ENCODE measurements at places on chromosomes 7 and 10.

GRCh38 chr10:24242562-24242961 is 33.6 kb downstream of the KIAA1217 start:
- DNase-seq = no peak

- no peak for DNase-seq
These were observed 1.4 kb downstream of the CUBN start for GRCh38 chr10:17128261-17128660.

DNA sequence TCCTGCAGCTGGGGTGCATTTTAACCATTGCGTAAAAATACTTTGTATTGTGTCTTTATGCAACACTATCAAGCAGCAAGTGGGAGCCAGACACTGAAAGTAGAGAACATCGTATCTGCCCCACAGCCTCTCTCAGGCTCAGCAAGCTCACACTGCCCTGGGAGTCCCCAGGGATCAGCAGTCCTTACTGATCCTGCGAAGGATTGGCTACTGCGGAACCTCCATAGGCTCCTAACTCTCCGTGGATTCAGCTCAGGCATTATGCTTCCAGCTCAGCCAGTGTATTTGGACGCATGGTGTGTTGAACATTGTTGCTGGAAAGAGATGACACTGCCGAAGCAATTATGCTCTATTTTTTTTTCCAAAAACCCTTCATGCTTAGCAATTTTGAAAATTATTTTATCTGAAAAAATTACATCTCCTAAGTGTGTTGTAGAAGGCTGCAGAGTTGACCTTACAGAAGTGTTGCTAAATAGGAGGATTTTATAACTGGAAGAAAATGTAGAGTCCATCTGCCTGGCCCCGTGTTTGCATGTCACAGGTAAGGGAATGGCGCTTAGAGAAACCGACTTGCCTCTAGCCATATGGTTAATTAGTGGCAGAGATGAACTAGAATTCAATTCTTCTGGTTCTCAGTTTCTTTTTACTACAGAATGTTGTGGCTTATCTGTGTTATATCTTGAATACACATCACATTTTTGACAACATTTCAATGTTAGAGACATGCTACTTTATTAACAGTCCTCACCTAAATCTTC is 276.4 kb upstream of the COBL start:
- no peak for DNase-seq

- peak; percentile 40 for DNase-seq
These were observed 40.9 kb upstream of the ZNF32 start for GRCh38 chr10:43689618-43689954.

GRCh38 chr7:50915621-50916020 is 132.9 kb upstream of the GRB10 start:
- no peak for DNase-seq

DNA sequence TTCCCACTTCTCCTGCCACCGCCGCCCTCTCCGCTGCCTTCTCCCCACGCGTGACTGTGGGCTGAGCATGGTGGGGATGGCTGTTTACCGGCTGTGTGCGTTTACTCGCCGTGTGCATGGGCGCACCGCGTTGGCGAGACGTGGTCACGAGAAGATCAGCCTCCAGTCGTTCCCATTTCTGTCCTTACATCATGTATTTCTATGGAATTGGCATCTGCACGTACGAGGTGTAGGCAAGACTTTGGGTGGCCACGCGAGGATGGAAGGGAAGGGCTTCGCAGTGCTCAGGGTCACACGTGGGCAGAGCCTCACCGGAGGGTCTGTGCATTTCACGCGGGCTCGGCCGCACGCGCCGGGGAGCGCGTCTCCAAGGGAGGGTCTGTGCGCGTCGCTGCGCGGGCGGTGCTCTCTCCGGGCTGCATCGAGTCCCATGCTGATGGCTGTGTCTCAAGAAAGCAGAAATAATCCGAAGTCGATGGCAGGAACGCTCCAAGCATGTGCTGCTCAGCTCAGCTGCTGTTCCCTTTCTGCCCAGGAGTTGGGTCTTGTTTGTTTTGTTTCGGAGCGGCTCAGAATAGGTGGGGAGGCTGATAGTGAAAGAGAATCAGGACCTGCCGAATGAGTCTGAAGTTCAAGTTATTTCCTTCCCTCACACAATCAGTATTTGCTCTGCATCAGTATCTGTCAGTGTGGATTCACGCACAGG is 973 bp downstream of the CAMK1D start:
- DNase-seq = peak; percentile 48

- DNase-seq = no peak
These were observed 19.5 kb downstream of the AMZ1 start for GRCh38 chr7:2707481-2707880.

GRCh38 chr7:100198266-100198665 is 20.5 kb downstream of the STAG3 start:
- no peak for DNase-seq

GRCh38 chr10:118209215-118209614 is 132.9 kb downstream of the FAM204A start:
- no peak for DNase-seq

DNA sequence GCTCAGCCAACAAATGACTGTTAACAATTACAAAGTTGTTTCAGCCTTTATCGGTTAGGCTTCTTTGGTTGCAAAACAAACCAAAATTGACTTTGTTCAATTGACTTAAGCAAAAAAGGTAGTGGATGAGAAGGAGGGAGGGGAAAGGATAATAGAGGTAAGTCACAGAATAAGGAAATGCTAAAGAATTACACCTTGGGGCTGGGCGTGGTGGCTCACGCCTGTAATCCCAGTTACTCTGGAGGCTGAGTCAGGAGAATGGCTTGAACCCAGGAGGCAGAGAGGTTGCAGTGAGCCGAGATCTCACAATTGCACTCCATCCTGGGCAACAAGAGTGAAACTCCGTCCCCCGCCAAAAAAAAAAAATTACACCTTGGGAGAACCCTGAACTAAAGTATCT is 41.4 kb downstream of the AHCYL2 start:
- DNase-seq = no peak

- no peak for DNase-seq
These were observed 81.0 kb downstream of the CNOT4 start for GRCh38 chr7:135428879-135429278.

DNA sequence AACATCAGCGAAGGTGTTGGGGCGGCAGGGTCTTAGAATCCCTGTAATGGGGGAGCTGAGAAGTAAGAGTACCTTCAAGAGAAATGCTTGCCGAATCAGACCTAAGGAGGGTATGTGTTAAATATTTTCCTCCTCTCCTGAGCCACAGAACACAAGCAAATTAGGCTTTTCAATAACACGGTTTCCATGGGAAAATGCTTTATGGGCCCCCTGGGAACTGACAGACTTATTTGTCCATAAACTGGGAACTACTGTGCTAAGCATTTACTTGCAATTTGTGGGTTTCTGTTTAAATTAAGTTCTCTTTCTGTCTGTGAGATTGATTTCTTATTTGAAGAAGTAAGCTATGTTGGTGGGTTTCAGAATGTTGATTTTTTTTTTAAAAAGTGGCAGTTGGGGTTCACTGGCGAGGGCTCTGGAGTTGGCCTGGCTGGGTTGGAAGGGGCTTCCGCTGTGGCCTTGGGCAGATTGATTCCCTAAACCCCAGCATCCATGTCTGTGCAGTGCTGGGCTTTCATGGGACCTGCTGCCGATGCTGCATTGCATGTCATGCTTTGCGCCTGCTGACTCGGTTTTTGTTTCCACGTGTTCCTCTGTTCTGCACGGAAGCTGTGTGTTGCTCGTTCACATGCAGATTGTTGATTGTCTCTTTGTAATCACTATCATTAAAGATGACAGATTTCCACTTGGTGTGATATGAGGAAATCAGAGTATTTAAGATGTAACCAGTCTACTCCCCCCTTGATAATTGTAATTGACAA is 7.2 kb downstream of the RBM17 start:
- no peak for DNase-seq

GRCh38 chr10:104582602-104582951 is 58.5 kb upstream of the SORCS3 start:
- DNase-seq = no peak

DNA sequence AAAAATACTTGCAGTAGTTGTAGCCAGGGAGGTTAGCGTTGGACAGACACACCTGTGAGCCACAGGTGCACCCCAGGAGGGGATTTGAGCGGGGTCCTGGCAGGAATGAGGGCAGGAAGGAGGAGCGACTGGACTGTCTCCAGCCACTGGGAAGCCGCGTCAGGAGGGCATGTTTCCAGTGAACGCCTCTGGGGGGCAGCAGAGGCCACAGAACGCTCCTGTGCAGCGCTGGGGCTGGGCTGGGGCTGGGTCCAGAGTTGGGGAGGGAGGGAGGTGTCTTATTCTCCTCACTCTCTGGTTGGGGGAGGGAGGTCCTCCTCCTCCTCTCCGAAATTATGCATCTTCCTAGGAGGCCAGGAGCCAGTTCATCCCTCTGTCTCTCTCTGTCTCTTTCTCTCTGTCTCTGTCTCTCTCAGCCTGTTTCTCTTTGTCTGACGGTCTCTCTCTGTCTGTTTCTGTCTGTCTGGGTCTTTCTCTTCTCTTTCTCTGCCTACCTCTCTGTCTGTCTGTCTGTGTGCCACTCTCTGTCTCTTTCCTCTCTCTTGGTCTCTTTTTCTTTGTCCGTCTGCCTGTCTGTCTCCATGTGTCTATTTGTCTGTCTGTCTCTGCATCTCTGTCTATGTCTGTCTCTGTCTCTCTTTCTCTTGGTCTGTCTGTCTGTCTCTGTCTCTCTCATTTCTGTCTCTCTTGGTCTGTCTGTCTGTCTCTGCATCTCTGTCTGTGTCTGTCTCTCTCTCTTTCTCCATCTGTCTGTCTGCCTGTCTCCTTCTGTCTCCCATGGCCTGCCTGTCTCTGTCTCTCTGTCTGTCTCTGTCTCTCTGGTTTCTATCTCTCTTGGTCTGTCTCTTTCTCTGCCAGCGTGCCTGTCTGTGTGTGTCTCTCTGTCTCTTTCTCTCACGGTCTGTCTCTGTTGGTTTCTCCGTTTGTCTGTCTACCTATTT is 9.9 kb upstream of the PSMG3 start:
- peak; percentile 77 for DNase-seq

DNA sequence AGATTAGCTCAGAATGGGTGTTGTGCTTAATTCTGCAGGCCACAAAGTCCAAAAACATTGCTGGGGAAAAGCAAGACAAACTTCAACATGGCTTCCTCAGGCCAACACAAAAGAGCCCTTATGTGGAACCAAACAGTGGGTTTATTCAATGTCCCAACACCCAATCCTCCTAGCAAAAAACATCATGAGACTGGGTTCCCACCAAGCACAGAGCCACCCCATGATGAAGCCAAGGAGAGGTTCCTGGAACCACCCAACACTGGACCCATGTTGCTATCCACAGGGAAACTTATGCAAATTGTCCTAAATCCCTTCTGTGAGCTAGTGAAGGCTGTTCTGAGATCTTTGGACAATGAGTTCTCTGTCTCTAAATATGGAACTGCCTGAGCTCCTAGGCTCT is 24.0 kb downstream of the SLC25A13 start:
- DNase-seq = no peak

- no peak for DNase-seq
These were observed at the start of gene OR2A5 for GRCh38 chr7:144048648-144049047. TSS of gene OR2A5 (plus strand) at chr7:144048948. CDS start at chr7:144050402, 1,454 bp downstream.

GRCh38 chr10:19676063-19676462 is 140.2 kb upstream of the PLXDC2 start:
- no peak for DNase-seq

DNA sequence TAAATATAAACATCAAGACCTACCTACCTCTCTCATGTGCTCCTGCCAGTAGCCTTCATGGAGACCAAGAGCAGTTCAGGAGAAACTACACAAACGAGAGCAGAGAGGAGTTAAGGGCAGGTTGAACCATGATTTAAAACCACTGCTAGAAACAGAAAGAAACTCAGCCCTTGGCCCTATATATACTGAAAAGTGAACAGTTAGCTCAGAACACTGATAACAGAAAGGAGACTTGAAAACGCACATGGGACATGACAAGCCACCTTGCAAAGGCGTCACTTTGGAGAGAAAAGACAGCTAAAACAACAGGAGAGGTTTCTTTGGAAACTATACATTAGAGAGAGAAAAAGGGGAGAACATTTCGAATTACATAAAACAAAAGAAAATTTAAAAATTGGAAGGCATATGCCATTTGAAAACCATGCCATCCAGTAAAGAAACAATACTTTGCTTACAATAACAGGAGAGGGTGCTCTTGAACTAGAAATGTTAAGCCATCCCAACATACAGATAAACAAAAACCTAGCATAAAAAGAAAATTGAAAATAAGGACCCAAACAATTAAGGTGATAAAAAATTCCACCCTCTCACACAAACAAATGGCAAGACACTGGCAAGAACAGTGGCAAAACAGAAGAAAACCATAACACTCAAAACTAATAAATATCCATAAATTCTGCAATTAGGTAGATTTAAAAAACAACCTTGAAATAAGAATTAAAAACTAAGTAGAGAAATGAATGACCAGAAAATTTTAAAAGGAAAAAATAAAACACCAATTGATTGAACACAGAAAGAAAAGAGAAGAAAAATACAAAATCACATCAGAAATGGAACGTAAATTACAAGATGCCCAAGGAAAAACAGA is 232.7 kb downstream of the IMMP2L start:
- DNase-seq = no peak

DNA sequence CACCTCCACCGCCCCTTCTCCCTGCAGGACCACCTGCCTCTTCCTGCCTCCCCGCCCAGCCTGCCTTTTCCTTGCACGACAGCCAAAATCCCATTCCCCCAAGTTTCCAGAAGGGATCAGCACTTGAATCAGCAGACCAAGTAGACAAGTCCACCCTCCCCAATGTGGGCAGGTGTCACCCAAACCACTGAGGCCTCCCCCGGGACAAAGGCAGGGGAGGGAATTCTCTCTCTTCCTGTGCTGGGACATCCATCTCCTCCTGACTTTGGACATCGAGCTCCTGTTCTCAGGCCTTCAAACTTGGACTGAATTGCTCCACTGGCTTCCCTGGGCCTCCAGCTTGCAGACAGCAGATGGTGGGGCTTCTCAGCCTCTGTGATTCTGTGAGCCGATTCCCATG is 21.6 kb upstream of the PSMG3 start:
- no peak for DNase-seq

GRCh38 chr7:118289476-118289875 is 65.0 kb downstream of the ANKRD7 start:
- no peak for DNase-seq

GRCh38 chr10:51171946-51172345 is 97.7 kb downstream of the PRKG1 start:
- no peak for DNase-seq

GRCh38 chr10:93993782-93994437 is at the start of gene PLCE1:
TSS of gene PLCE1 (plus strand) at chr10:93993931. CDS start at chr10:94031047, 37,116 bp downstream.
- DNase-seq = peak; percentile 9

- no peak for DNase-seq
These were observed 16.5 kb downstream of the MAT1A start for GRCh38 chr10:80272793-80273522.

GRCh38 chr10:125002047-125002422 is 60.1 kb downstream of the ZRANB1 start:
- no peak for DNase-seq

DNA sequence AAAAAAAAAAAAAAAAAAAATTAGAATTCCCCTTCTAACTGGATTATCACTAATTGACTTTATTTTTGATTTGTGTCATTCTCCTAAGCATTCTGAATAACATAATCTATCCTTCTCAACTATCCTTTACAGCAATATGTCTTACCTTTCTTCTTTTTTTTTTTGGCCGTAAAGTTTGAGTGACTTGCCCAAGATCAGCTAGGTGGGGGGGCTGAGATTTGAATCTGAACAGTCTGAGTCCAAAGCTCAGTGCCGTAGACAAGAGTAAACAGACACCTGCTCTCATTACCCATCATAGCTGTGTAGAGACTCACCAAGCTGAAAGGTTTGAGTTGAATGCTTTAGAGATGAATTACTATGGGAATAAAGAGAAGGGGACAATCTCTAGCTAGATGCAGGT is 192.1 kb downstream of the SORCS1 start:
- DNase-seq = no peak

Data from stimulated activated naive CD8-positive, alpha-beta T cell treated with anti-CD3 and anti-CD28 coated beads, Interleukin-15, Interleukin-2, amounts not matched to agents 100 U/mL and 50 U/mL, for 24 hours (primary cell).